ENCODE measurements at places on chromosomes 1 and 21. TPM values are rescaled to one million over a fixed set of nuclear protein-coding genes. Genes with fewer than 3 reads are reported as not detected.

DNA sequence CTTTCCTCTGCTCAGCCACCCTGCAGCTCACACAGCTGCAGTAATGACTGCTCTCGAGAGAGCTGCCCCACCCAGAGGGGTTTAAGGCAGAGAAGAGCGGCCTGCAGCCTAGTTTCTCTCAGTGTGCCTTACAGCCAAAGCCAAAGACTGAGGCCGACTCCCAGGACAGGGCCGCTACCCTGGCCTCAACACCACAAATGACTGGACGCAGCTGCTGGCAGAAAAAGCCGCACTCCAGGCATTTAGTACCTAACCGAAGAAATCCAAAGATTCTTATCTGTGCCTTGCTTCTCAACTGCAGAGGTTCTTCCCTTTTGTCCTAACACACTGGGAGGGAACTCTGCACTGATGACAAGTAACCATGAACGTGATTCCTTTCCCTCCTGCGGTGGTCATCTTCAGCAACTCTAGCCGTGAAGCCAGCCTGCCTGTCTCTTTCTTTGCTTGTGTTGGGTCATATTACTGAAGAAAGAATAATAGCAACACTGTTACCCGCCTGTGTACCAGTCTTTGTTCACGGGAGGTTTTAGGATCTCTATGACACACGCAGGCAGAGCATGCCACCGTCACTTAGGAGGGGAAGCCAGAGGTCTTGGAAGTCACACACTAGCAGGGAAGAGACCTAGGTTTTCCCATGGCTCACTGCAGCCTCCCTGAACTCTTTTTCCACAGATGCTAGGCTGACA lies 202.7 kb downstream of the RHOU start:
- peak; percentile 25 for DNase-seq

TRIM67 gene
- 0.09 TPM for total RNA-seq

DNA sequence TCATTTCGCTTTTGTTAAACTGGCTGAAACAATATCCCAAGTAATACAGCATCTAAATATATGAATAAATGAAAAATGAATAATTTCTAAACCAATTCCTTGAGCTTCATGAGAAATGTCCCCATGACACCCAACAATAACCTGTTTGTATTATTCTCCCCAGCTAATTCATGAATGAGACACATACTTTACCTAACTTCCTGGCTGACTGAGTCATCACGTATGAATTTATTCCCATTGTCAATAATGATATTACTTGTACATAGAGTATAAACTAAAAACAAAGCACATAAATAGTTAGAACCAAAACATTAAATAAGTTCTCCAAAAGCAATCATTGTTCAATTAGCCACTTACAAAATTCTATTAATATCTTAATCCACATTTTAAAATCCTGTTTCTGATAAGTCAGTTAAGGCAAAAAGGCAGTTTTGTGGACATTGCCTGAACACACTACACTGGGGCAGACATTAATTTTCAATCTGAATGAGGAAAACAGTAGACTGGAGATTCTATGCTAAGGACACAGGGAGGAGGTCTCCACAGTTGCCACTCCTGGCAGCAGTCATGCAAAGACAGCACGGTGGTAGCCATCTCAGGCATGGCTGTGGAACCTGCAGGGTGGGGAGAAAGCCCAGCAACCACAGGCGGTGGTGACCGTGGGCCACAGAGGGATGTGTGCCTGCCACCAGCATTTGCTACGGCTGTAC lies 48.2 kb downstream of the SLC9C2 start:
- no peak for DNase-seq

C1orf74 gene
- total RNA-seq, result 2.6 TPM

RPE65 gene
- total RNA-seq, result 0.09 TPM

NTMT2 gene
- total RNA-seq, result 3.2 TPM

Measured in heart right ventricle (tissue), 16 donors.